ENCODE measurements at places on chromosomes 1 and 21.

DNA sequence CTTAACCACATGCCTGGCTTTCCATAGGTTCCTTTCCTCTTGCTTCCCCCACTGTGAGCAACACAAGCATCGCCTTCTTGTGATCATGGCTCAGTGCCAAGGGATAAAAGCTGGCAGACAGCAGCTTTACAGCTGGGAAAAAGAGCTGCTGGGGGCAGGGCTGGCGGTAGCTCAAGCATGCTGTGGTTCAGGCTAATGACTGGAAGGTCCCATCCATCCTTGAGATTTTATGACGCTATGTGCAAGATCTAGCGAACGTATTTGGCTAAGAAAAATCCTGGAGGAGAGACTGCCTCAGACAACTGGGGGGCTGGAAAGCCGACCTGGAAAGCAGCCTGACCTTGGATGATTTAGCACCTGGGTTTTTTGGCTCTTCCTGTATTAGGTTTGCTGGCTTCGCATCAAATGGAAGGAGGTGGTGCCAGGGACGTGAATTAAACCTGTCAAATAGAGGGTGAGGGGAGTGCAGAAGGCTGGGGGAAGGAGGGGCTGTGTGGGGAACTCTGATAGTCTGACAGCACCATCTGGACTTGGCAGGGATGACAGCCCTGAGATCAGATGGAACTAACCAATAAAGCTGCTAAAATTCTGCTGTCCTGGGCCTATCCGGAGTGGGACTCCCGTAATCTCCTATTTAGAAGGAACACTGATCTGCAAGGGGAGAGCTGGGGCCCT, 34.8 kb downstream of the ZMYND12 start:
- no peak for DNase-seq

DNA sequence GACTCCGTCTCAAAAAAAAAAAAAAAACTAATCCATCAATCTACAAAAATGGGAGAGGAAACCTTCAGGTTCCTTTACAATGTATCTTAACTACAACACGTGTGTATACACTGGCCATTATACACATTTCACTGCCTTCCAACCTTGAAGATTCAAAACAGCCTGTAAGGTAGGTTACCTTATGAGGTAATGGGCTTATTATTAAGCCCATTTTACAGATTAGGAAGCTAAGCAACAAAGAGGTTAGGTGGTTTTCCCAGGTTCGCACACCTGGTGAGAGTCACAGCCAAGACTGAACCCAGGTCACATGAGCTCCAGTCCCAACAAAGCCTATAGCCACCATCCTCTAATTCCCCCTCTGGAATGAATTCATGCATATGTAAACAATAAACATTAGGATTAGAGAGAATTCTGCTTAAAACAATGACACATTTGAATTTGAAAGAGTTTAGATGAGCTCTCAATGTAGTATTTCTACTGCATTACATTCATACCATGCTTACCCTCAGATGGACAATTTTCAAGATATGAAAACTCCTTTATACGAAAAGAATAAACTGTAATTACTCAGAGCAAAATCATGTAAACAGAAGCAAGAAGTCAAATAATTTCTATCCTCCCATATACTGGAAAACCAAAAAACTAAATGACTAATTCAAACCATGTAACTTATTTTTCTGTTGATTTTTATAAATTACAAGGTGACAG, 54.8 kb downstream of the EIF4G3 start:
- no peak for DNase-seq

GRCh38 chr1:202692959-202693555, 17.2 kb downstream of the SYT2 start:
- DNase-seq: peak; percentile 64

DNA sequence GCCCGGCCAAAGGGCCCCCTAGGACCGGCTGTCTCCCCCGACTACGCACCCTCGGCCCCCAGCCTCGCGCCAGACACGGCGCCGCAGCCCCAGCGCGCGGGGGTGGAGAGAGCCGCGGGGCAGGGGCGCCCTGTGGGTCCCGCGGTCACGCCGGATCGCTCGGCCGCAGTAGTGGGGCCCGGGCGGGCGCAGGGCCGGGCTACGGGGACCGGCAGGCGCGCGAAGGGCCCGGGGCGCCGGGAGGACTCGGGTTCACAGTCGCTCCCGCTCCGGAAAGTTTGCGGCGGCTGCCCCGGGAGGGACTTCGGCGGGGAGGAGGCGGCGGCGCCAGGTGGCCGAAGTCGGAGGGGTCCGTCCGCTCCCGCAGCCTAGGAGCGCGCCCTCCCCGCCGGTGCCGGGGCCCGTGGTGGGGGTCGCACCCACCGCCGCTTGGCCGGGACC, 7.1 kb upstream of the ZNF669 start:
- no peak for DNase-seq

- no peak for DNase-seq
Observed at GRCh38 chr1:30747033-30748008, 10.3 kb downstream of the LAPTM5 start.

DNA sequence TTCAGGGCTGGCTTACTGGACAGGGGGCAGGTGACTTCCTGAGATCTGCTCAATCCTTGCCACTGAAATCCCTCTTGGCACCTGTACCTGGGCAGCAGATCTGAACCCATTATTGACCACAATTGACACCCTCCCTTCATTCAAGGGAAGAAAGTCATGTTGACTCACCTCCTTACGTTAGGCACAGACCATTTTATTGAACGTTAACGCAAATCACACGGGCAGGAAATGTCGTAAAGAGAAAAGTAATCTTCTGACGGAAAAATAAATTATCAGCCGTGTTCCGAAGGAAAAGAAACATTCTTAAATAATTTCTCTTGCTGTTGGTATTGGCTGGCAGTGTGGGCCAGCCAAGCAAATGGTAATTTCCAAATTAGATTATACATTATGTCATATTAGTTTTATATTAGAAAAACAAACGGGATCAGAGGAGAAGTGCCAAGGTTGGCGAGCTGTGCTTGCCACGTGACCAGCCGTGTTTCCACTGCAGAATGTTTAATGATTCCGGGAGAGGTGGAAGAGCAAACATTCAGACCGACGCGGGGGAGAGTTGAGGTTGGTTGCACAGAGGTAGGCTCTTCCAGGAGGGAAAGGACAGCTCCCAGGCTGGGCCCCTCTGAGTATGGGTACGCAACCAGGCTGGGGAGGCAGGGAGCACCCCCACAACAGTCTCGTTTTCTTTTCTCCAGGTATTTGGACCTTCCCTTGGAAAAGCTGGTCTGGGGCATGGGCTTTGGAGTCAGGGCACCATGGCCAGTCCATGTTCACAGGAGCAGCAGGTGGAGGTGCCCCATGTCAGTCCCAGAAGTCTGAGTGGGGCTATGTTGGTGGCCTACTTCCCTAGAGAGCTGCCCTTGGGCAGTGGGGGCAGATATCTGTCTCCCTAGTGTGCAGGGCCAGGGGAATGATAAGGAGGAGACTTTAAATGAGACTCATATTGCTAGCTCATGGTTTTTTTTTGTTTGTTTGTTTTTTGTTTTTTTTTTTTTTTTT, 121.1 kb downstream of the FOXD2 start:
- DNase-seq: no peak

- DNase-seq: no peak
Observed at GRCh38 chr1:108533351-108534083, 26.4 kb upstream of the EEIG2 start.

DNA sequence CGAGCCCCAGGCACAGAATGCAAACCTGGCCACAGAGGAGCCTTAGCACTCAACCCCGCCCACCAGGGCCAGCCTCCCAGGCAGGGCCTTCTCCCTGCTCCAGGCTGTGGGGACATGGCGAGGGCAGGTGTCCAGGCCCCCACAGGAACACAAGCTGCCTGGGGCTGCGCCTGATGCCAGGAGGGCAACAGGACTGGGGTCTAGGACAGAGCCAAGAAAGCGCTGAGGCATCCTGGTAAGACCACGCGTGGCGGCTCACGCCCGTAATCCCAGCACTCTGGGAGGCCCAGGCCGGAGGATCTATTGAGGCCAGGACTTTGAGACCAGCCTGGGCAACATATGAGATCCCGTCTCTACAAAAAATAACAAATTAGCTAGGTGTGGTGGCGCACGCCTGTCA, 59.1 kb downstream of the MEGF6 start:
- no peak for DNase-seq

- no peak for DNase-seq
Observed at GRCh38 chr1:182263706-182264105, 127.9 kb downstream of the GLUL start.

DNA sequence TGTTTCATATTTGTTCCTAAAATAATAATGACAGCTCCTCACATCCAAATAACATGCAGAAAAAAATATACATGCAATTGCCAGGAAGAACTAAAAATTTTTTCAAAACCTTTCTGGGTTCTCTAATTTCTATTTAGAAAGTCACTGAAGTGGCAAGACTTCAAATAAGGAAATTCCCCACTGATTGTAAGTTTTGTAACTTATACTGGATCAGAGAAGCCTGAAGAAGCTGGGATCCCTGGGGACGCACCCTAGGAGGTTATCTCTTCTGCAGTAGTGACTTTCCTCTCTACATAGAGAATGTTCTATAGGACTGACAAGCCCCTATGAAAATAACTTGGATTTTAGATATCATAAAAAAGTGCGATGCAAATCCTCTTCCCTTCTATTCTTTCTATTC, 182.6 kb downstream of the MRPL39 start:
- DNase-seq: no peak

- DNase-seq: no peak
Observed at GRCh38 chr21:14591377-14591776, 45.3 kb upstream of the SAMSN1 start.

- no peak for DNase-seq
Observed at GRCh38 chr1:114075105-114075504, 78.6 kb downstream of the SYT6 start.

- DNase-seq: no peak
Observed at GRCh38 chr1:14655385-14655784, 56.9 kb downstream of the KAZN start.

Measured in iPS DF 19.7 (cell line).